ENCODE measurements at places on chromosomes 4 and X.

DNA sequence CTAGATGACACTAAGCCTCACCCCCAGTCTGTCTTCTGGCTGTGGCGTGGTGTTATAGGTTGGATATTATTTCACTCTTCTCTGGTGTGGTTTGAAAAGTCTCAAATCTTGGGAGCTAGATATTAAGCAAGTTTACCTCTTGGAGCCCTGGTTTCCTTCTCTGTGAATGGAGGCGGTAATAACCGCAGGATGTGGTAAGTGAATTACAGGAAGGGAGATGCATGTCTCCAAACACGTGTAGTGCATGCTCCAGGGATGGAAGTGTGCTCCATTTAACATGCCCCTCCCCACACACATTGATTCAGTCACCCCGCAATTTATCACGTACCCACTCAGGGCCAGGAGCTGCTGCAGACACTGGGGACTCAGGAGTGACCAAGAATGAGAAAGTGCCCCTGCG lies 4.9 kb downstream of the ZNF275 start:
- no peak for DNase-seq

DNA sequence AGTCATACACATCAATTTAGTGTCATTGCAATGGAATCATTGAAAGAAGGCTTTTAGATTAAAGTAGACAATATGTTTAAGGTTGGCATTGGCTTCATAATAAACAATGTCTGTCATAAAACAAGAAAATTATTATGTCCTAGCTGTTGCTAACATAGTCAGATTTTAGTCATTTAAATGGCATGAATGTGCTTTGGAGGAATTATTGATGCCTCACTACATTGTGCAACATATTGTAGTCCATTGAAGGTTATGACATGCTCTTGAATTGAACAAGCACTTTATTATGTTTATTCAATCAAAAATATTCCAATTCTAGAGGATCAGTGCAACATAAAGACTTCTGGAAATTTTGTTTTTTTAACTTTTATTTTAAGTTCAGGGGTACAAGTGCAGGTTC lies 489.8 kb upstream of the AMOT start:
- DNase-seq, result no peak

DNA sequence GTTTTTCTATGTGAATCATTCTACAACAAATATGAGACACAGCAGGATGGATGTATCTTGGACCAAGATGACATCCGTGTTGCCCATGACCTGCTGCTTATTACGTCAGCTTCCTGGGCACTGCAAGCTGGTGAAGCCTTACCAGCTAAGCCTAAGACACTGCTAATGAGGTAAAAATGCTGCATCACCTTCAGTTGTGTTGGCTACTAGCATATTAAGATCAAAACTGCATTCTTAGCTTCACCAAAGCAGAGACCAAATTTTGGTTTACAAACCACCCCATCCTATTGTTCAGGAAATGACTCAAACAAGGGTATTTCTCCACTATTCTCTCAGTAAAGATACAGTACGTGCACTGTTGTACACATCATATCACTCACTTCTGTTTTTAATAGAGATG lies 50.3 kb downstream of the MAML3 start:
- DNase-seq, result no peak

GRCh38 chr4:153223427-153223801 lies 19.2 kb downstream of the TRIM2 start:
- DNase-seq, result no peak

- DNase-seq, result no peak
Measured at GRCh38 chr4:79176351-79176750, 149.5 kb downstream of the NAA11 start.

DNA sequence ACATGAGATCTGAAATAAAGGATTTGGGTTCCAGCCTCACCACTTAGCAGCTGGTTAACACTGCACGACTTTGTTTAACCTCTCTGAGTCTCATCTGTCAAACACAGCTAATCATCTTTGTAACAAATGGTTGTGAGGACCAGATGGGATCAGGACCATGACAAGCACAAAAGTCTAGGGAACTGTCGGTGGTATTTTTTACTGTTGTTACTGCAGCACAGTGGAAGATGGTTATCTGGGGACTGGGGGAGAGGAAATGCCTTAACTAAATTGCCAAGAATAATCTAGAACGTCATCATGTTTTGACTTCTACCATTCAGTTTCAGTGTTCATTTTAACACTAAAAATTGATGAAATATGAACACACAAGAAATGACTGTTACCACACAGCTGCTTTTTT lies 99.5 kb downstream of the ADGRA3 start:
- no peak for DNase-seq

DNA sequence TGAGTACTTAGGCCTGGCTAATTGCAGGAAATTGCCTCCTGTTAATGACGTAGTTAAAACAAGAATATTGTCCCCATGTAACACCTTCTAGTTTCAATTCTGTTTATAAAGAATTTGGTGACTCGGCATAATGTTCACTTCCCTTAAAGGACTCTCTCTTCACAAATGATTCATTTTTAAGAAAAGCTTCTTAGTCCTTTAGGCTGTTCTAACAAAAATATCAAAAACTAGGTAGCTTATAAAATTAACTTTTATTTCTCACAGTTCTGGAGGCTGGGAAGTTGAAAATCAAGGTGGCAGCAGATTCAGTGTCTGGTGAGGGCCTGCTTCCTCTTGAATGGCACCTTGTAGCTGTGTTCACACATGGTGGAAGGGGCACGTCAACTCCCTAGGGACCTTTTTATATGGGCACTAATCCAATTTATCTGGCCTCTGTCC lies 23.8 kb downstream of the COL25A1 start:
- no peak for DNase-seq

DNA sequence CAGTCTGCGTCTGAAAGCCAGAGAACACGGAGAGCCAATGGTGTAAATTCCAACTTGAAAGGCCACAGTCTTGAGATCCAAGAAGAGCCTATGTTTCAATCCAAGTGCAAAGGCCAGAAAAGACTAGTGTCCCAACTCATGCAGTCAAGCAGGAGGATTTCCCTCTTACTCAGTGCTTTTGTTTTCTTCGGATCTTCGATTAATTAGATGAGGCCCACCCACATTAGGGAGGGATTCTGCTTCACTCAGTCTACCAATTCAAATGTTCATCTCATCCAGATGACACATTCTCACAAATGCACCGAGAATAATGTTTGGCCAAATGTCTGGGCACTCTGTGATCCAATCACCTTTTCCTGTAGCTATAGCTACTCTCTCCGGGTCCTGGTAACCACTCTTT lies 91.5 kb upstream of the S100G start:
- DNase-seq, result no peak

GRCh38 chrX:48648336-48648751 lies 35.3 kb upstream of the WAS start:
- DNase-seq, result peak; percentile 14

DNA sequence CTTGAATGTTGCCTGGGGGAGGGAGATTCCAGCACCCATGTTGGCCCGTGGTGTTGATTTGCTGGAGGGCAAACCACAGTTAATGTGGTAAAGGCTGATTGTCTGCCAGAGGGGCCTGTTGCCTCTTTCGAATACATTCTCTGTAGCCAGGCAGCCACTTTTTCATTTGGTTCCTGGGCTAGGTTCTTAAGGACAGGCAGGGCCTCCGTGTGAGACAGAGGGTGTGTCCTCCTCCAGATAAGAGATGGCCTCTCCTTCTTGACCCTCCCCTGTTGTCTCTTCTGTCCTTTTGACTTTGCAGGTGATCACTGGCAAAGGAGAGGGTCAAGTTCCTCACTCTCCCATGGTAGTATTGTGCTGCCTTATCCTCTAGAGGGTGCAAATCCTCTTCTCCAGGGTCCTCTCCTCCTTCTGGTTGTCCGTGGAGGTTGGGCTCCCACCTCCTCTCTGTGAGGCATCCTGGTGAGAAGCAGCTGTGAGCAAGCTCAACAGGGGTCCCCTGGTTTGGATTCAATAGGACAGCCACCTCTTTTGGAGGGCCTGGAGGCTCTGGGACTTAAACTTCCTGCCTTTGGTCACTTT lies 44.9 kb downstream of the ZNF182 start:
- DNase-seq, result no peak

DNA sequence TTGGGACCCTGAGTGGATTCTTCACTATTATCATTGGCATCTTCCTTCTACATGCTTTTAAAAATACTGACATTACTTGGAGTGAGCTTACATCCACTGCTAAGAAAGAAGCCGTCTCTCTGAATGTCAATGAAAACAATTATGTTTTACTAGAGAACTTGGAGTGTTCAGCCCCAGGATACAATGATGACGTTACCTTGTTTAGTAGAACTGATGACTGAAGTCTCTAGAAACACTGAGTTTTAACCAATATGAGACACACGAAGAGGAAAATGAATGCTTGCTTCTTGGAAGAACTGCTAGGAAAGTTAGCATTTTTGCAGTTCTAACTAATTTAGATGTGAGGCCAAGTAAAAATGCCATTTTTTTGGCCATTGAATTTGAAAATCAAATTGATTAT lies 19.4 kb downstream of the NIPAL1 start:
- DNase-seq, result no peak

- DNase-seq, result no peak
Measured at GRCh38 chr4:75429208-75429607, 85.0 kb downstream of the RCHY1 start.

- no peak for DNase-seq
Measured at GRCh38 chrX:112645774-112646173, 34.0 kb downstream of the LHFPL1 start.

GRCh38 chr4:82491251-82491960 lies 61.0 kb downstream of the ENOPH1 start:
- DNase-seq, result no peak

All from stimulated activated CD8-positive, alpha-beta memory T cell treated with anti-CD3 and anti-CD28 coated beads, Interleukin-12 subunit alpha, Interleukin-12 subunit beta, amount 100 ng/mL, for 1 hour (primary cell).